Posterior cingulate gyrus (tissue), 11 donors: ENCODE measurements at places on chromosomes 4 and X.

DNA sequence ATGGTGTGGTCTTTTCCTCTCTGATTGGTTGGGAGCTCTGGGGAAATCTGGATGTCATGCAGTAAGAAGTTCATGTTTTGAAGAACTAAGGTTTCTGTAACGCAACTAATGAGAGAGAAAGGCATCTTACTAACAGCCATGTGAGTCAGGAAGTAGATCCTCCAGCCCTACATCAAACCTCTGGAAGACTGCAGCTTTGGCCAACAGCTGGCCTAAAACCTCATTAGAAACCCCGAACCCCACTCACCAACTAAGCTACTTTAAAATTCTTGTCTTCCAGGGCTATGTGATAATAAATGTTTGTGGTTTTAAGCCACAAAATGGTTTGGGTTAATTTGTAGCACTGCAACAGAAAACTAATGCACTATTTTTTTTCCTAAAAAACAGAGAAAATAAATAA lies 549.0 kb upstream of the GRID2 start:
- DNase-seq, result no peak

DNA sequence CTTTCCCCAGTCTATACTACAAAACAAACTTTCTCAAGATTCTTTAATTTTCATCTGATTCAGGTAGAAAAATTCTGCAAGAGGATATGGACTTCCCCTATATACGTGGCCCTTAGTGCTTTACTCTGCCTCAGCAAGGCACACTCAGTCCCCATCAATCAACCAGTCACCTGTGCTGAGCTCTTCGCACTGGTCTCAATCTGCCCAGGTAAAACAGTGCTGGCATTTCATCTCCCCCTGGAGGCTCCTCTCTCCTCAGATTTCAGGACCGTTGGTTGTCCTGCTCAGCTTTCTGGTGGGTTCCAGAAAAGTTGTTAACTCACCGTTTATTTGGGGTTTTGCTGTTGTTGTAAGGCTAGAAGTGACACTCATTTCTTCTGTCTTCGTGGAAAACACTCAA lies 518.1 kb downstream of the TRIML1 start:
- DNase-seq, result no peak

GRCh38 chrX:104806346-104806745 lies 240.3 kb downstream of the IL1RAPL2 start:
- no peak for DNase-seq

- DNase-seq, result no peak
These were observed 1077.6 kb downstream of the FAM133A start for GRCh38 chrX:94751611-94752010.

GRCh38 chr4:78099058-78099457 lies 41.9 kb downstream of the FRAS1 start:
- no peak for DNase-seq

GRCh38 chr4:39319676-39320075 lies 46.5 kb downstream of the RFC1 start:
- no peak for DNase-seq

GRCh38 chr4:153036931-153037482 lies 100.9 kb downstream of the FHDC1 start:
- no peak for DNase-seq

GRCh38 chr4:159719531-159719930 lies 616.7 kb downstream of the RAPGEF2 start:
- no peak for DNase-seq

GRCh38 chr4:107616838-107617389 lies 103.1 kb downstream of the PAPSS1 start:
- no peak for DNase-seq

DNA sequence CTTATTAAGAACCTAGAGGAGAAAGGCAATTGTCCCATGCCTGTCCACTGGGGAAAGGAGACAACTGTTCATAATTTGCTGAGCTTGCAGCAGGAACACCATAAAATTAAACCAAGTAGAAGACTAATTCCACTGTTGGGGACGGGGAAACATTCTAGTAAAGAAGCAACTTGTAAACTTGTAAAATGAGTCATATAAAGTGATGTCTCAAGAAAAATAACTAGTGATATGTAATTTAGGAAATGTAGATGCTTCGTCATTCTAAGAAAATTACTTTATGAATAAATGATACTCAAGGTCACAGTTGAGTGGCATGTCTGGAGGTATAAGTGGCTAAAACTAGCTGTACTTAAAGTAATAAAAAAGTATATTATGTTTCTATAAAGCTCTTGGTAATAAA lies 121.2 kb upstream of the MID1 start:
- DNase-seq, result no peak

DNA sequence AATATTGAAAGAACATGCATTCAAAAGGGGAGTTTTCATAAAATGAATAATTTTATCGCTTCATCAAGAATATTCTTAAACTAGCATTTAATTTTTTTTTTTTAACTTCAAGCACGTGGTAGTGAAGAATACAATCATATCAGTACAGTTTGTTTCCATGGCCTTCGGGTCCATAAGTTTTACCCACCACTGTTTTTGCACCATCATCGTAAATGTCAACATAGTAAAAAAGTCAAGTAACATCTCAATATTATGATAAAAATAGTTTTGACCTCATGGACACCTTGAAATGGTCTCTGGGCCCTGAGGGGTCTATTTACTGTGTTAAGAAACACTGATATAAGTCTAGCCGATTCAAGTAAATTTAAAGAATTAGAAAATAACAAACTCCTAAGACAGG lies 80.2 kb downstream of the ANKRD17 start:
- no peak for DNase-seq

DNA sequence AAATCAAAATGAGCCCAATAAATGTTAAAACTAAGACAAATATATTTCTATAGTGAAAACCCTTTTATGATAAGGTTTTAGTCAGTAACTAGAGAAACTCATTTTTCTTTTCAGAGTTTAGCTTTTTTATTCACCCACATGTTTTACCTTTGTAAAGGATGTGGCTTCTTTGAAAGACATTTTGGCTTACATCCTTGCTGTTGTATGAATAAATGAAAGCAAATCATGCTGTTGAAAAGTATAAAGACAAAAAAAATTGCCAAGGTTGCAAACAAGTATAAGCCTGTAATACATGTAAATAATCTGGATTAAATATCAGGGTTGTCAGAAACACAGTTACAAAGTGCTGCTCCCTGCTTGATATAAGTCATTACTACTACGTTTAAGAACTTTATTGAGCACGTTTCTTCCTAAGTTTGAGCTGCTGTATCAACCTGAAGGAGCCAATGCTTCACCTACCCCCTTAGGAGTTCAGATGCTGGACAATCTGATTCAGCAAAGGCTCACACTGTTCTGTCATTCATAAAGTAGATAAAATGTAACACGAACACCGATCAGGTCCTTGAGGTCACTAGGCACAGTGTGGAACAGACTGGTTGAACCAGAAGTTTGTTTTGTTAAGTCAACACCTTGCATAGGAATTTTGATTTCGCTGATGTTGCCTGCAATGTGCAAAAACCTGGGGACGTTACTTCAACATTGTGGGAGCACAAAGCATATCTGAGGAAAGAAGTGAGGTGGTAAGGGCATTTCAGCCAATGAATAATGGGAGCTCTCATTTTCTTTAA lies 321.2 kb upstream of the BMP3 start:
- DNase-seq, result no peak

GRCh38 chr4:39626261-39626660 lies 12.4 kb downstream of the SMIM14 start:
- no peak for DNase-seq

GRCh38 chr4:182447767-182448280 lies 204.6 kb downstream of the TENM3 start:
- DNase-seq, result peak; percentile 9

GRCh38 chr4:139609647-139610046 lies 53.6 kb upstream of the SETD7 start:
- DNase-seq, result no peak

GRCh38 chrX:46125111-46125510 lies 420.1 kb downstream of the ZNF674 start:
- no peak for DNase-seq

DNA sequence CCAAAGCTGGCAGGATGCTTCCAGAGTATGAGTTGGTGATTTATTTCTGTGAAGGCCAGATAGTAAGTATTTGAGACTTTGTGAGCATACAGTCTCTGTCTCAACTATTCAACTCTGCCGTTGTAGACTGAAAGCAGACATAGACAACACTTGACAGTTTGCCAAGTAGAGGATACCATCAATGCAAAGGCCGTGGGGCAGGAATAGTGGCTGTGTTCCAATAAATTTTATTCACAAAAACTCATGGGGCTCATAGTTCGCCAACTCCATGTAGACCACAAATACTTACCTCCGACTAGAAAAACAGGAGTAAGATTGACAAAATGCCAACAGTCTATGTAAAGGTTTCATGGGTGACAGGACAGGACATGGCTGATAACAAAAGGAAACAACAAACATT lies 3.7 kb upstream of the PIR start:
- DNase-seq, result no peak

DNA sequence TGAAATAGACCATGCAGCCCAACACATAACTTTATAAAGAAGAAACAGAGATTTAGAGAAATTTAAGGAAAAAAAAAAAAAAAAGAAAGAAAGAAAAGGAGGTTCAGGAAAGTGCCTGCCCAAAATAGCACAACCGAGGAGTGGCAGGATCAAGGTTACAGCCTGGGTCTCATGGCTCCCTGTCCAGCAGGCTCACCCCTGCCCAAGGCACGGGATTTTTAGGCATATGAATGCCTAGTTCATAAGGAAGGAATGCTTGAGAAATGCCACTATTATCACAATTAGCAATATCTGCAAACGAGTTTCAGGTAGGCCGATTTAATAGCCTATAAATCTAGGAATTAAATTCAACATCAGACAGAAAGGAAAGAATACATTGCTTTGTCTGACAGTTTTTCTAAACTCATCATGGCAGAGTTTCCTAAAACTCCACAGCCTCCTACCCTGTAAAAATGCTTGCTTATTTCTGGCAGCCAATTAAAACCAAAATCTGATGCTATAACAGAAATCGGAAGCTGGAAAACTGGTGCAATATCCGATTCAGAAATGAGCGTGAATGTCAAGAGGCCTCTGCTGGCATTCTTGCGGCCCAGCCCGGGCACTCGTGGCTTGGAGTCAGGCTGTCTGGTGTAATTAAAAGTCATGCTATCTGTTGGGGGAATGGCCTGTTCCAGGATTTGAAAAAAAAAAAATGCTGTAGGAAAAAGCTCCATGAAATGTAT lies 63.5 kb downstream of the GEMIN8 start:
- peak; percentile 21 for DNase-seq

GRCh38 chr4:112585977-112586736 lies 50.6 kb downstream of the ZGRF1 start:
- DNase-seq, result peak; percentile 29

DNA sequence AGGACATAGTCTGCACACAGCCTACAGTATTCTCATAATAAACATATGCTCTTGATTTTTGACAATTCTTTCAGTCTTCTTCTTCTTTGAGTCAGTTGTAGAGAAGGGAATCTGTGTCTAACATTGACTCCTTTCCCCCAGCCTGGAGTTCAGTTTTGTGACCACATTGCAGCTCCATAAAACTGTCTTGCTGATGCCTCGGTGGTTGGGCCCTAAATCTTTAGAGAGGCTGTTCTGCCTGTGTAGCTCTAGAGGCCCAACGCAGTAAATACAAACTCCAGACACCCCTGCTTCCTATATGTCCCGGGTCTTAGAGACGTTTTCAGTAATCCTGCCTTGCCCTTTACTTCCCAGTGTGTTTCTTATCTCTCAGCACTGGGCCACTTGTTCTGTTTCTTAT lies 639.5 kb upstream of the AADAT start:
- DNase-seq, result no peak

DNA sequence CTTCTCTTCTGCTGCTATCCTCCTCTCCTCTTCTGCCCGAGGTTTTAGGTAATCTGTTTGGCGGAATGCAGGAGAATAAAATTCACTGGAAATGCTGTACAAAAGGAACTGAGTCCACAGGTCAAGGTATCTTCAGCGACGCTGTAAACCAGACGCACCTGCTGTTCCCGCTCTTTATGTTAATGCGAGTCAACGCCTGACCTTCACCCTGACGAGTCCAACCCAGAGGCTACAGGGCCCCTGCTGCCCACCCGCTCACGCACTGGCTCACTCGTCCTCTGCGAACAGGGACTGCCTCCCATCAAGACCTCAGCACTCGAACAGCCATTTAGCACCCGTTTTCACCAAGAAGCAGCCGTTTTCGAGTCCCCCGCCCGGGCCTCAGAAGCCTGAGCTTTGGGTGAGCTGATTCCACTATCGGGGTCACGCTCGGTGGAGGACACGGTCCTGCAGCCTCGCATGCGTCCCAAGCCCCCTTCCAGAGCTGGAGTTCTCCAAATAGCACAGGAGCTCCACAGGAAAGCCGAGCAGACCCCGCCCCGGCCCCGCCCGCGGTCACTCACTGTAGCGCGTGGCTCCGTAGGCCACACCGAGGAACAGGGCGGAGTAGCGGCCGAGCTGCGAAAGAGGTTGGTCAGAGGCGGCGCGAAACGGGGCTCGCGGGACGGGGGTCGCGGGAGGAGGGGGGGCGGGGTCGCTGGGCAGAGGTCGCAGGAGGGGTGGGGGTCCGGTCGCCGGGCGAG lies 556 bp downstream of the ATP5ME start:
- DNase-seq, result no peak

DNA sequence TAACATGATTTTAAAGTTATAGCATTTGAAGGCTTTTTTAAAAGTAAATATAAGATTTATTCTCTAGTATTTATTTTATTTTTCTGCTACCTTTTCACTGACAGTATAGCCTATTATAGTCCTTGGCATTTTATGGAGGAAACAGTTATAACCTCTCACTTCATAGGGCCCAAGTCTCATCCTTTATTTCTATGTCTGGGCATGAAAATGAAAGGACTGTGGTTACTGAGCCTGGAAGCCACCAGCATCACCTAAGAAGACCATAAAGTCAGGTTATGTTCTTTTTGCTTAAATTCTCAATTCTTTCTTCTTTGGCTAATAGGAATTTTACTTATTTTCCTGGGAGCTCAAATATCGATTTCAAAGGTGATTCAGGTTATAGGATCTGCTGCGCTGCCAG lies 494.7 kb upstream of the TECRL start:
- no peak for DNase-seq

GRCh38 chr4:1130316-1131186 lies 17.2 kb upstream of the RNF212 start:
- DNase-seq, result peak; percentile 74

- no peak for DNase-seq
These were observed 135.4 kb upstream of the OTUD4 start for GRCh38 chr4:145315811-145316225.

- DNase-seq, result no peak
These were observed 10.0 kb downstream of the QRFPR start for GRCh38 chr4:121370729-121371325.
